ENCODE measurements at places on chromosomes 12 and 14.

DNA sequence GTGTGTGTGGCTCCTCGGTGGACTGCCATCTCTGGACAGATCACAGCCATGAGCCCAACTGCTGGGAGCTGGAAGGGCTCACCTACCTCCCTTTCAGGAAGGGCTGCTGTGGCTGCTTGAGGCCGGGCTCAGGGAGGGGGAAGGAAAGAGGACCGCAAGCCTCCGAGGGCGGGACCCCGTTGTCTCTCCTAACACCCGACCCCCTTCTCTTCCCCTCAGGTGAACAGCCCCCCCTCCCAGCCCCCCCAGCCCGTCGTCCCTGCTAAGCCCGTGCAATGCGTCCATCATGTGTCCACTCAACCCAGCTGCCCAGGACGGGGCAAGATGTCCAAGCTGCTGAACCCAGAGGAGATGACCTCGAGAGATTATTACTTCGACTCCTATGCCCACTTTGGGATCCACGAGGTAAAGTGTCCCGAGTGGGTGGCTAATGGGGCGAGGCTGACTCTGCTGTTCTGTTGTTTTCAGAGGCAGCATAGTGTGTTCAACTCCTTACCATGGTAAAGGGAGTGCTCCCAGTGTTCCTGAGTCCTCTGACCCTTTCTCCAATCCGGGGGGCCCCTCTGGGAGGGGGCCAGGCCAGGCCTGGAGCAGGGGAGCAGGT lies 49.5 kb downstream of the PRMT8 start:
- H3K4me3 ChIP-seq, result no peak overlapping the region
- no peak for DNase-seq
- H3K4me1 ChIP-seq, result no peaks in the 10 kb centered on the region
- H3K27me3 ChIP-seq, result peaks cover 20% of the 10 kb centered on the region
- no peak overlapping the region for H3K27ac ChIP-seq

DNA sequence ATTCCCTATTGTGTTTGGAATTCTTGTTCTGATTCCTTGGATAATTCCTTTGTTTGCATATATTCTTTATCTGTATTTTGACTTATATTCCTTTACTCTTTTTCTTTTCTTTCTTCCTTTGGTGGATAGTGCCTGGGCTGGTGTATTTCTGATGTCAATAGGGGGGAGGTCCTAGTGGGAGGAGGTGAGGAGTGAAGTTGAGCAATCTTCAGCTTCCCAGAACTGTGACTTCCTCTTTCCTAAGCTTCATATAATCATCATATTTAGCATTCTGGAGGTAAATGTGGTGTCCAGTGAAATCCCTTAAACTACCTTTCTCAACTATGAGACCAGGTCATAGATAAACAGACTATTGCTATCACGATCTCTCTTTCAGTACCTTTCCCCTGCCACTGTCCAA lies 29.6 kb upstream of the TBPL2 start:
- H3K27me3 ChIP-seq, result peaks cover 3% of the 10 kb centered on the region
- H3K4me1 ChIP-seq, result no peaks in the 10 kb centered on the region
- no peak overlapping the region for H3K4me3 ChIP-seq
- H3K36me3 ChIP-seq, result no peaks in the 10 kb centered on the region

- no peak for DNase-seq
- H3K27me3 ChIP-seq, result no peaks in the 10 kb centered on the region
- no peak overlapping the region for H3K4me3 ChIP-seq
- no peaks in the 10 kb centered on the region for H3K4me1 ChIP-seq
- no peak overlapping the region for H3K27ac ChIP-seq
Observed at GRCh38 chr12:25835385-25835784, 123.1 kb upstream of the RASSF8 start.

- H3K27ac ChIP-seq, result no peak overlapping the region
- no peaks in the 10 kb centered on the region for H3K27me3 ChIP-seq
- H3K36me3 ChIP-seq, result peaks cover 2% of the 10 kb centered on the region
- peaks cover 16% of the 10 kb centered on the region for H3K4me1 ChIP-seq
- DNase-seq, result peak; percentile 46
Observed at GRCh38 chr14:105436891-105437722, 17.5 kb downstream of the MTA1 start.

- H3K4me1 ChIP-seq, result no peaks in the 10 kb centered on the region
- no peak overlapping the region for H3K27ac ChIP-seq
- H3K27me3 ChIP-seq, result no peaks in the 10 kb centered on the region
- no peaks in the 10 kb centered on the region for H3K36me3 ChIP-seq
- no peak for DNase-seq
- H3K4me3 ChIP-seq, result no peak overlapping the region
Observed at GRCh38 chr12:12153596-12153995, 82.9 kb downstream of the BCL2L14 start.

GRCh38 chr12:127957001-127957660 lies 309.8 kb upstream of the TMEM132C start:
- no peak overlapping the region for H3K27ac ChIP-seq
- H3K27me3 ChIP-seq, result no peaks in the 10 kb centered on the region
- H3K36me3 ChIP-seq, result no peaks in the 10 kb centered on the region
- DNase-seq, result no peak

- H3K27ac ChIP-seq, result no peak overlapping the region
- no peaks in the 10 kb centered on the region for H3K4me1 ChIP-seq
- H3K36me3 ChIP-seq, result no peaks in the 10 kb centered on the region
- peaks cover 2% of the 10 kb centered on the region for H3K27me3 ChIP-seq
- DNase-seq, result no peak
Observed at GRCh38 chr12:45446013-45446412, 230.1 kb downstream of the ANO6 start.

GRCh38 chr12:118611295-118611694 lies 234.9 kb downstream of the SUDS3 start:
- H3K4me1 ChIP-seq, result no peaks in the 10 kb centered on the region
- DNase-seq, result no peak
- H3K27me3 ChIP-seq, result no peaks in the 10 kb centered on the region
- no peak overlapping the region for H3K4me3 ChIP-seq
- no peak overlapping the region for H3K27ac ChIP-seq

- no peaks in the 10 kb centered on the region for H3K4me1 ChIP-seq
- H3K4me3 ChIP-seq, result no peak overlapping the region
- H3K27ac ChIP-seq, result no peak overlapping the region
- H3K27me3 ChIP-seq, result no peaks in the 10 kb centered on the region
Observed at GRCh38 chr14:68157971-68158371, 338.4 kb downstream of the RAD51B start.

DNA sequence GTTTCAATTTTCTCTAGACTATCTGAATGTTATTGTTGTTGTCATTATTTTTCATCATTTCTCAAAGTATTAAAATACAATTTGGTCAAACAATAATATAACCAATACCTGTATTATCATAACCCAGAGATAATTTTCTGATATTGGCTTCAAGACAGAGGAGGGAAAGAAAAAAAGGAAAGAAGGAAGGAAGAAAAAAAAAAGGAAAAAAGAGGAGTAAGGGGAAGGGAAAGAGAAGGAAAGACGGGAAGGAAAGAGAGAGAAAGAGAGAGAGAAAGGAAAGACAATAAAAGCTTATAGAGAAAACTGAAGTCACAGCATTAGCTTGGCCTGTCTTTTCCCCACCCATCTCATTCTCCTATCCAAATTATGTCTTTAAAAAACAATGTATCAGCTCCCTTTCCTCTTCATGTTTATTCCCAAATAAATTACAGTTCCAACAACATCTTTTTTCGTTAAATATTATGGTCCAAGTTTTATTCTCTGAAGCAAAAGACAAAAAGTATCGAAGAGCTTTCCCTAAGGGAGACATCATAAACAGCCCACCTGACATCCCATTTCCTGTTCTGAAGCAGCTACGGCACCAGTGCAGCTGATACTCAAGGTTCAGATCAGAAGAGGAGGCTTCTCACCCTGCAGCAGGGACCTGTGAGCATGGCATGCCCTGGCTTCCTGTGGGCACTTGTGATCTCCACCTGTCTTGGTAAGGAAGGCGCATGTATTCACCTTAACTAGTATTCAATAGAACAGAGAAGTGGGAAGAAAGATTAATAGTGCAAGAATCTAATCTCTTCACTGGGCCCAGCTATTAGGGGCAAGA lies 308.3 kb downstream of the DAD1 start:
- no peak overlapping the region for H3K27ac ChIP-seq
- no peak for DNase-seq
- no peaks in the 10 kb centered on the region for H3K27me3 ChIP-seq

DNA sequence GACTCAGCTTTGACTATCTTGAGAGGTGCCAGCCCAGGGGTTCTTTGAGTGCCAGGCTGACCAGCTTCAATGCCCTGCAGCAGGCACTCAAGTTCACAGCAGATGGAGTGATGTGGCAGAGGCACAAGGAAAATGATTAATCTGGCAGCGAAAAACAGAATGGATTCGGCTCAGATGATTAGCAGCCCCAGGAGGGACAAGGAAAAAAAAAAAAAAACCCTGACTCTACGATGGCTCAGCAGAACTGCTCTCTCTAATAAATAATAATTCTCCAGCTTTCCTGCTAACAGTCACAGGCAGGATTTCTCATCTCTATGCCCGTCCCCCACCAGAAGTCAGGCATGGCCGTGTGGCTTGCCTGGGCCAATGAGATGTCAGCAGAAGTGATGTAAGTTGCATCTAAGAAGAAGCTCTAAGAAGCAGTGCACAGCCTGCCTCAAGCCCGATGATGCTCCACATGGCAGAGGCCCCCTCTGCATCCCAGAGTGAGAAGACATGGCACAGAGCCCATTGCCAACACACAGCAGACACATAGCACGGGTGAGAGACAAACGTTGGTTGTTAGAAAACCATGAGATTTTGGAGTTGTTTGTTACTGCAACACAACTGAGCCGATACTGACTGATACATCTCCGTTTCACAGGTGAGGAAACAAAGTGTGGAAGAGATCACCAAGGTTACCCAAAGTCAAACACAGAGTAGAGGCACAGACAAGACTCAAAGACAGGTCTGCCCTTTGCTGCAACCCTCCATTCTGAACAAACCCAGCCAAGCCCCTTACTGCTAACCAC lies 111.0 kb downstream of the SCARB1 start:
- no peaks in the 10 kb centered on the region for H3K27me3 ChIP-seq
- no peak overlapping the region for H3K4me3 ChIP-seq
- peaks cover 6% of the 10 kb centered on the region for H3K4me1 ChIP-seq
- H3K27ac ChIP-seq, result no peak overlapping the region

GRCh38 chr12:25652371-25652770 lies 99.3 kb upstream of the LMNTD1 start:
- no peak for DNase-seq
- H3K4me3 ChIP-seq, result no peak overlapping the region
- H3K27me3 ChIP-seq, result no peaks in the 10 kb centered on the region
- H3K36me3 ChIP-seq, result no peaks in the 10 kb centered on the region
- no peaks in the 10 kb centered on the region for H3K4me1 ChIP-seq
- H3K27ac ChIP-seq, result no peak overlapping the region

GRCh38 chr14:33646692-33647260 lies 304.1 kb downstream of the EGLN3 start:
- no peaks in the 10 kb centered on the region for H3K4me1 ChIP-seq
- H3K27me3 ChIP-seq, result no peaks in the 10 kb centered on the region
- H3K36me3 ChIP-seq, result no peaks in the 10 kb centered on the region
- no peak for DNase-seq

- H3K27me3 ChIP-seq, result no peaks in the 10 kb centered on the region
- H3K36me3 ChIP-seq, result no peaks in the 10 kb centered on the region
- DNase-seq, result peak; percentile 74
- H3K4me3 ChIP-seq, result no peak overlapping the region
- H3K27ac ChIP-seq, result no peak overlapping the region
Observed at GRCh38 chr12:51970904-51971646, 19.6 kb downstream of the ACVR1B start.

GRCh38 chr12:67710582-67710981 lies 62.0 kb downstream of the DYRK2 start:
- no peak overlapping the region for H3K4me3 ChIP-seq
- no peaks in the 10 kb centered on the region for H3K27me3 ChIP-seq
- H3K27ac ChIP-seq, result no peak overlapping the region
- peaks cover 3% of the 10 kb centered on the region for H3K4me1 ChIP-seq

GRCh38 chr14:24775950-24776349 lies 142.0 kb upstream of the GZMB start:
- no peaks in the 10 kb centered on the region for H3K4me1 ChIP-seq
- no peaks in the 10 kb centered on the region for H3K27me3 ChIP-seq
- no peak overlapping the region for H3K4me3 ChIP-seq
- no peak for DNase-seq
- no peaks in the 10 kb centered on the region for H3K36me3 ChIP-seq

- no peaks in the 10 kb centered on the region for H3K27me3 ChIP-seq
- no peak overlapping the region for H3K27ac ChIP-seq
- no peaks in the 10 kb centered on the region for H3K36me3 ChIP-seq
- DNase-seq, result no peak
- H3K4me1 ChIP-seq, result peaks cover 18% of the 10 kb centered on the region
- no peak overlapping the region for H3K4me3 ChIP-seq
Observed at GRCh38 chr12:110367181-110367864, 36.2 kb downstream of the ANAPC7 start.

GRCh38 chr12:89355243-89356068 lies 3.2 kb upstream of the DUSP6 start:
- DNase-seq, result no peak
- H3K27ac ChIP-seq, result peak overlapping the region; percentile 87
- H3K36me3 ChIP-seq, result no peaks in the 10 kb centered on the region
- peaks cover 34% of the 10 kb centered on the region for H3K4me1 ChIP-seq
- peak overlapping the region; percentile 75 for H3K4me3 ChIP-seq
- no peaks in the 10 kb centered on the region for H3K27me3 ChIP-seq

GRCh38 chr14:105128059-105128458 lies 40.5 kb downstream of the JAG2 start:
- peaks cover 20% of the 10 kb centered on the region for H3K27me3 ChIP-seq
- H3K27ac ChIP-seq, result no peak overlapping the region
- DNase-seq, result no peak
- H3K36me3 ChIP-seq, result no peaks in the 10 kb centered on the region
- H3K4me3 ChIP-seq, result no peak overlapping the region
- no peaks in the 10 kb centered on the region for H3K4me1 ChIP-seq

DNA sequence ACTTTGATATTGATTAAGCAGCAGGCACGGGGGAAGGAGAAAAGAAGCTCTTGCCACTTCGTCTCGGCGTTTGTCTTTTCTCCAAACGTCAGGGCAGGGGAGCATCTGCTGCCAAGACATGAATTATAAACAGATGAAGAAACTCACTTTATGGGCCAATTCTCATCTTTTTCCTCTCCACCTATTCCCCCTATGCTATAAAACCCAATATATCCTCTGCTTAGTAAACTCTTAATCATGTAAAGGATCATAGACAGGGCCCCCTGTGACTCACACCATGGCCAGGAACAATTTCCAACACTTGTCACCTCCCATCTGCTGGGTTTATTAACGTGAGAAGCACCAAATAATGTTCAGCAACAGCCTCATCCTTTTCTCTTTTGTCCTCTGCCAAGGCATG lies 1092.1 kb upstream of the TMEM132C start:
- DNase-seq, result no peak
- H3K27ac ChIP-seq, result no peak overlapping the region
- H3K4me3 ChIP-seq, result no peak overlapping the region
- no peaks in the 10 kb centered on the region for H3K36me3 ChIP-seq
- H3K27me3 ChIP-seq, result no peaks in the 10 kb centered on the region

Data from B cell (primary cell).